GM12891 (cell line): ENCODE measurements at places on chromosomes 12 and 14.

- DNase-seq, result no peak
Measured at GRCh38 chr14:84643446-84643845, 886.5 kb upstream of the FLRT2 start.

GRCh38 chr14:101473045-101473729, 88.1 kb upstream of the DIO3 start:
- no peak for DNase-seq

- DNase-seq, result no peak
Measured at GRCh38 chr12:132899033-132899432, 11.6 kb upstream of the CHFR start.

GRCh38 chr14:54629635-54630360, 62.9 kb downstream of the SAMD4A start:
- DNase-seq, result no peak

DNA sequence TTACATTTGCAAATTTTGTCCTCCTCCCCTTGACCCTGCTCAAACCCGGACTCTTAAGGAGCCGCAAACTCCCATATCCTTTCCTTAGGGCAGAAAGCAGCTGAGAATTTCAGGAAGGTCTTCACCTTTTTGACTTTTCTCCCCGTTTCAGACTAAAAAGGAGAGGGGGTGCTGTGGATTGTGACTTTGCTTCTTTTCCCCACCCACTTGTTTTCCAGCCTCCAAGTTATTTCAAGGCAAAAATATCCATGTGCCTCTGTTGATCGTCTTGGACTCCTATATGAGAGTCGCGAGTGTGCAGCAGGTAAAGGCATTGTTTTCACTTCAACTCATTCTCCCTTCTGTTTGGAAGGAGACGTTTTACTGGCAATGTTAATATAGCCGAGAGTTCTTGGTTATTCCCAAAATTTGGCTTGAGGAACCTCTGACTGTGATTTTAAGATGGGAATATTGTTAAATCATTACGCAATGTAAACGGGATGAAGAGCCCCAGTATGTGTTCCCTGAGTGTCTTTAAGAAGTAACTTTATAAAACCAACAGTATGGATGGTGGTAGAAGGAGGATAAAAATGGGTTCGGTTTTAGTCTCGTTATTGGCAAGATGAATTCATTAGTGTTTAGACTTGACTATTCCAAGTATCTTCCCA, 663 bp downstream of the LRRK2 start:
- no peak for DNase-seq

DNA sequence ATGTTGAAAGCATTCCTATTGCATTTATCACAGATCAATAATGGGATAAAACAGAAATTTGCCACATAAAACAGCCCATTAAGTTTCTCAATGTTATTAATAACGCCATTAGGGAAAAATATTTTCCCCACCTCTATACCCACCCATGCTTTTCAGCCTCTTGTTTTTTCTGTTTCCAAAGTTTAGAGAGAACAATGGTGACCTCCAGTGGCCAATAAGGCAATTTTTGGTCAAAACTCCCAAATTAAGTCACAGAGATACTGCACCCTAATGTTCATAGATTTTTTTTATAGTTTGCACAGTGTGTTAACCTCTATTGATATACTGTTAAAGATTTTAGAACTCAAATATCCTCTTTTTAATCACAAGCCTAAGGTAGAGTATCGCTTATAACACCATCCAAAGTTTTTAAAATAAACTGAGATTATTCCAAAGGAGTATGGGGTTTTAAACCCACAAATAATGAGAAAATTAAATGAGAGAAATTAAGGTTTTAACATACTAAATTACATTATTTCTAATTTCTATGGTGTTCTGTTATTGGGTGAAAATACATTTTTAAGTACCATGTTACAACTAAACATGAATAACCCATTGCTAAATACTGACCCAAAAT, 184.7 kb upstream of the DCN start:
- no peak for DNase-seq

GRCh38 chr12:94504386-94504785, 44.7 kb upstream of the CEP83 start:
- DNase-seq, result no peak

GRCh38 chr14:31027847-31028246, 1.7 kb upstream of the STRN3 start:
- DNase-seq, result no peak

- no peak for DNase-seq
Measured at GRCh38 chr14:98059106-98059505, 1212.9 kb downstream of the BCL11B start.

GRCh38 chr14:33287189-33287588, 348.5 kb downstream of the NPAS3 start:
- no peak for DNase-seq

DNA sequence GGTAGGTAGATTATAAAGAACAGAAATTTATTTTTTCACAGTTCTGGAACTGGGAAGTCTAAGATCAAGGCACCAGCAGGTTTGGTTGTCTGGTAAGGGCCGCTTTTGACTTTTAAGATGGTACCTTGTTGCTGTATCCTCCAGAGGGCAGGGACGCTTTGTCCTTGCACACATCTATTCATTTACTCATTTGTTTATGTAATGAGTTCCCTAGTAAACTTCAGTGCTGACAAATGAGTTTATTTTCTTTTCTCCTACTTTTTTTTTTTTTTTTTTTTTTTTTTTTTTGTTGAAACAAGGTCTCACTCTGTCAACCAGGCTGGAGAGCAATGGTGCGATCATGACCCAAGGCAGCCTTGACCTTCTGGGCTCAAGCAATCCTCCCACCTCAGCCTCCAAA, 195.7 kb downstream of the FBXL14 start:
- DNase-seq, result no peak

- DNase-seq, result no peak
Measured at GRCh38 chr12:131871677-131872076, 22.7 kb upstream of the ULK1 start.

- no peak for DNase-seq
Measured at GRCh38 chr12:50065726-50066310, 8.4 kb downstream of the ASIC1 start.

GRCh38 chr14:85319101-85319500, 210.8 kb upstream of the FLRT2 start:
- DNase-seq, result no peak

- no peak for DNase-seq
Measured at GRCh38 chr12:91890742-91891141, 254.9 kb downstream of the BTG1 start.

- DNase-seq, result no peak
Measured at GRCh38 chr12:54016051-54016450, 7.3 kb downstream of the HOXC8 start.

DNA sequence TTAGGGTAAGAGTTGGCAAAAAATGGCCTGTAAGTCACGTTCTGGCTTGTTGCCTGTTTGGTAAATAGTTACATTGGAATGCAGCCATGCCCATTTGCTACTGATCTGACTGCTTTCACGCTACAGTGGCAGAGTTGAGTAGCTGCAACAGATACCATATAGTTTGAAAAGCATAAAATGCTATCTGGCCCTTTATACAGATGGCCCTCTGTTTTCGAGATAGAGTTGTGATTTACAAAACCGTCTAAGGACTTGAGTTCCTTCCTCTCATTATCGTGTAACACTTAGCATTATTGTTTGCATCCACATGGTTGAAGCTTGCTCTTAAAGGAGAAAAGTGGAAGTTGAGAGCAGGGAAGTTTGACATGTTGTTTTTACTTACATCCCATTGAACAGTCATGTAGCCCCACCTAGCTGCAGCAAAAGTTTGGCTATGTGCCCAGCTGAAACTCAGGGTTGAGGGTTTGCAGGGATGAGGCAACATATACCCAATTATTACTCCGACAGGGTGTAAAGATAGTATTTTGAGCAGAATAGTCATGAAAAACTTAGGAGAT, 11.3 kb upstream of the SCFD1 start:
- no peak for DNase-seq

GRCh38 chr12:132432721-132433577, 57.0 kb upstream of the FBRSL1 start:
- no peak for DNase-seq

DNA sequence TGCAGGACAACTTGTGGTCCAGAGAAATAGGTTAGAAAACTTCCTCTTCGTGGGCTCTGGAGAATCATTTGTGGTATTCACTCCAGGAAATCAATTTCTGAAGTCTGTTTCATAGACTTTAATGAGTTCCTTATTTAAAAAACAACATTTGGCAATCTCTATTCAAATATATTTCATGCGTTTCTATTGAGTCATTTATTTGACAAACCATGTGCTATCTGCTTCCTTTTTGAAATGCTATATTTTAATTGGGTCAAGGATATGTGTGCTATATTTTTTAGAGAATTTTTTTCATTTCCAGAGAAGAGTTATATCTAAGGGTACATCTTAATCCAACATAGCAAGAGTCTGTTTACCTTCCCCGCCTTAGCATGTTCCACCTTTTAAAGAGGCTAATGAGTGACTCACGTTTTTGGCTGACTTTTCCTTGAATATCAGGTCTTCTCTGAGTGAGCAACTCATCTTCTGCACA, 252.4 kb upstream of the EGLN3 start:
- DNase-seq, result no peak
